Stimulated activated CD8-positive, alpha-beta memory T cell treated with anti-CD3 and anti-CD28 coated beads, Interleukin-15, amount 100 ng/mL, for 48 hours (primary cell): ENCODE measurements at places on chromosomes 5 and 9.

- DNase-seq = no peak
These were observed 91.2 kb downstream of the RAB3C start for GRCh38 chr5:58674070-58674469.

DNA sequence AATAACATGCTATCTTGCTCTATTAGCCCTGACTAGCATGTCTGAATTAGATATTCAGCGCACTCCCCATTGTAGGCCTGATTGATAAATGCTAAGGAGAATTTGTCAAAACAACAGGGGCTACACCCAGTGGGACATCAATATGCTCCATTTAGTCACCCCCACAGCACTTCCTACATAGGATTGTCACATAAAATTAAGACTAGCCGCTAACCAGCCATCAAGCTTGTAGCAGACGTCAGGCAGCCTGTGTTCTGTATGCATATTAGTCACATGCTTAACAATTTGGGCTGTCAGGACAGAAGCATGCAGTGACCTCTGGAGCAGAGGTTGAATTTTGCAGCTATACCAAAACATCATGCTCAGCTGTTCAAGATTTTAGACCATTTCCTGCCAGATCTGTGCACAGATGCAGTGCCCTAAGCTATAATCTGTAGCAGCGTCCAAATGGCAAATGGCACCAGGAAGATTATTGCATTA lies 197.4 kb upstream of the ISL1 start:
- DNase-seq = no peak

GRCh38 chr9:128685636-128686489 lies 3.2 kb upstream of the SET start:
- no peak for DNase-seq

GRCh38 chr5:76548525-76549229 lies 74.5 kb downstream of the F2RL2 start:
- DNase-seq = no peak

DNA sequence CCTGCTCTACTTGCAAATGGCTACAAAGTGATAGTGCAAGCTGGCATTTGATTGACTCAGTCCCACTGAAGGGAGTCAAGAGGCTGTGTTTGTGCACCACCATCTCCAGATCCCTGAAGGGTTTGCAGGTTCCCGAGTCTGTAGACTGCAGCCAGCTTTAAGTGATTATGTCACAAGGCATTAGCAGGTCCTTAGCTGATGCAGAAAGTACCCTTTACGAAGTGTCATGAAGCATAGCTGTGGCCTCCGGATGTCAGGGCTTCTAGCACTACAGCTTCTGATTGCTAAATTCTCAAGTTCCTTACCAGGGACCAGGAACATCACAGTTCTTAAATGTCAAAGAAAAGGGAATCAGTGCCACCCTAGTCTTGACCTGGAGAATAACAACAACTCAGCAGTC lies 311.3 kb upstream of the TRPC7 start:
- no peak for DNase-seq
